Memory B cell (primary cell): ENCODE measurements at places on chromosomes 13 and 19.

GRCh38 chr19:23263870-23264590, 13.8 kb upstream of the ZNF724 start:
- no peak for DNase-seq

DNA sequence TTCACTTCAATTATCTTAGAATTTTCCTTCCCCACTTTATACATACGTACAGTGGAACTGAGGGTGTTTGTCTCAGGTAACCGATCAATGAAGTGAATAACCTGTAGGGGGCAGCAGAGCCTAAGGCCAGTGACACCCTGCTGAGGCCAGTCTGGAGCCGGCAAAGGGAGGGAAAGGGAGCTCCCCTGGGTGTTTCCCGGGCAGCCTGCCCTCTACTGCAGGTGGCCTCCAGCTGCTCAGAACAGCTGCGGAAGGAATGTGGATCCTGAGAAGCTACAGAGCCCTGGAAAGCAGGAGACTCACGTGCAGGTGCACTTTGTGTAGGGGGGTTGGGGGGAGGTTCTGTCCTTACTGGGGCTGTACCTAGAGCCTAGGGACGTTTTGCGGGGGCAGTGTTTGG, 832 bp upstream of the ZNF491 start:
- DNase-seq, result peak; percentile 77

DNA sequence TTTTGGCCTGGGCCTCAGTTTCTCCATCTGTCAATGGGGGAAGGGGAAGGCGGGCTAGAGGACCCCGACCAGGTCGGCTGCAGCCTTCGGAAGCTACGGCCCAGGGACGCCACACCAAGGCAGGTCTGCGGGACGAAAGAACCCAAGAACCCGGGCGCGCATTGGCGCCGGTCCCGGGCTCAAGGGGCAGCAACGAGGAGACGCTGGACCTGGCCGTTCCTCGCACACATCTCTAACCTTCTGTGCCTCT, 739 bp upstream of the ILF3 start:
- DNase-seq, result no peak

DNA sequence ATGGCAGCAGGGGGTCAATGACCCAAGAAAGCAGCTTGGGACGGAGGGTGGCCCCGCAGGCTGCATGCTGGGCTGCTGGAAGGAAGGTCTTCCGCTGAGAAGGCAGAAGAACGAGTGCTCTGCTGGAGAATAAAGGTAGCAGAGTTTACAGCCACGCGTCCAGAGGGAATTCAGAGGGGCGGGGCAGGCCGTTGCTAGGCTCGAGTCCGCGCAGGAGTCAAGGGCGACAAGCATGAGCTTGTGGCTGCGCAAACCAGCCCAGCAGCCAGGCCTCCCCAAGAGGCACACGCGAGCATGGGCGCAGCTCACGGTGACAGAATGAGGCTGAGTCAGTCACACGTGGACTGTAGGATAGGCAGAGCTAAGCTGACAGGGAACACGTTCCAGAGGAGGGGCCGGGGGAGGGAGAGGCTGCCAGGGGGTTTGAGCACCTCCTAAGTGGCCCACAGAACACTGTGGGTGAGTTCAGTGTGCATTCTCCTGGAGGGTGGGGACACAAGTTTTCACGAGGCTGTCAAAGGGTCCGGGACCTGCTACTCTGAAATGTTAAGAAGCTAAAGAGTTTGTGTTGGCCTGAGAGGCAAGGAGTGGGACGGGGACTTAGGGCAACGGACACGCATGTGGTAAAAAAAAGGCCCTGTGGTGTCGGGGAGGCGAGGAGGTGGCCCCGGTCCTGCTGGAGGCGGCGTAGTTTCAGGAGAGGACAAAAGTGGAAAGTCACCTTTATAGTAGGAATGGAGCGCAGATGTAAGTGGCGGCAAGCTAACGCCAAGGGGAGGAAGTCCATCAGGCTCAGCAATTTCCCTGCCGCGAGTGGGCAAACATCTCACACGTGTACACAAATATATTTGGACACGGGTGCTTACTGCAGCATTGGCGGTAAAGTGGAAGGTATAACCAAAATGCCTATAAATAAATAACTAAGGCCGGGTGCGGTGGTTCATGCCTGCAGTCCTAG, 17.7 kb downstream of the RFX2 start:
- DNase-seq, result no peak

GRCh38 chr19:41923045-41923788, 5.0 kb downstream of the ERFL start:
- DNase-seq, result no peak

DNA sequence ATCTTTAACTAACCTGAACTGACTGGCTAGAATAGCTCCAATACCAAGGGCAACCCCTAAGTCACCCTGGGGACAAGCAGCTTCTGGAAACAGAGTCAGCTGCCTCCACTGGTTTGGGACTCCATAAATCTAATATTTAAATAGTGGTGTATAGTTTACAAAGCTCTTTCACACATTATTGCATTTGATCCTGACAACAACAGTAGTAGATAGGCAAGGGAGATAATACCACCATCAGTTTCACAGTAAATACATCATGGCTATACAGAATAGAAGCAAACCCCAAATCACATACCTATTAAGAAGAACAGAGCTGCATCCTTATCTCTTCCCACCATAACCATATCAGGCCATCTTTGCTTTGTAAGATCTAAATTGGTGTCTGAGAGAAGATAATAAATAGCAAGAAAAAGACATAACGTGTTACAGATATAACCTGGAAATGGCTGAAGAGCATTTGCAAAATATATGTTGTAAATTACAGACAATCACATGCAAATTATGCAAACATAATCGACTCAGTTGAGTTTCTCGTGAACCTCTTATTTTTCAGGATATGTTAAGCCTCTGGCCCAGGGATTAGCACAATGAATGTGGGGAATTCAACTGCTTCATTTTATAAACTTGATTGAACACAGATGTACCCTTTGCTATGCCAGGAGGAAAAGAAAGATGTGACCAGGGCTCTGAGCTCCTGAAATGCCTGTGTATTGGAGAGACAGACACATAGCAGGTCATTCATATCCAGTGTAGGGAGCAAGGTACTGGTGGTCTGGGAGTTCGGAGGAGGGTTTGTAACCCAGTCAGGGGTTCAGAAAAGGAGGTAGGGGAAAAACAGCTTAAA, 142.5 kb downstream of the SLC7A1 start:
- DNase-seq, result no peak

DNA sequence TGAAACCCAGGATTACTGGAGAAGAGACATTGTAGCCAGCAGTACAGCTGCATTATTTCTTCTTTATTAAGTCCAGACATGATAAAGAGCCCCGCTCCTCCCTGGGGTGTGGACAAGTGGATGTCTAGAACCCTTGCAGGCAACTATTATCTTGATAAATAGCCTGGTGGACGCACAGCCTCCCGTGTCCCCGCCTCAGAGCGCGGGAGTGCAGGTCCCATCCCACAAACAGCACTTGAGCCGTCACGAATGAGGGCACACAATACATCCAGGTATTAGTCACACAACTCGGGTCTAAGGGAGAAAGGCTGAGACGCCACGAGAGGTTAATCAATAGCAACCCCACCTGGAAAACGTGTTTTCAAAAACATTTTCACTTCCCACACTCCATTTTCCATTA, 213.2 kb upstream of the SOX1 start:
- no peak for DNase-seq

- DNase-seq, result no peak
These were observed 16.1 kb upstream of the RASA3 start for GRCh38 chr13:114148521-114148855.

DNA sequence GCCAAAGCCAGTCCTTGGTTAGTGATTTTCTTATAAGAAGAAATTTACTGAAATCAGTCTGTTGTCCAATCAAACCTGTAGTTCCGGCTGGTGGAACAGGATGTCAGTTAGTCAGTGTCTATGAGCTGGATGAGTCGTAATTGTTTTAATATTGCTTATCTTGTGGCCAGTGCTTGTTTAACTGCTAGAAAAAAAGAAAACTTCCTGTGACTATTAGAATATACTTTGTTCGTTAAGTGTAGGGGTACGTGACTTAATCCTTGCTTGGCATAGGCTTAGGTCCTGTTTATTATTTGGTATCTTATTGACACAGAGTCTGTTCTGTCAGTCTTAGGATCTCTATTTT, 1484.8 kb upstream of the MIR17HG start:
- DNase-seq, result no peak

- no peak for DNase-seq
These were observed 5.0 kb downstream of the RNF113B start for GRCh38 chr13:98171900-98172589.

GRCh38 chr19:32567486-32567885, 13.5 kb upstream of the PDCD5 start:
- no peak for DNase-seq

- DNase-seq, result peak; percentile 15
These were observed 3.7 kb upstream of the ZNF329 start for GRCh38 chr19:58154287-58154678.

DNA sequence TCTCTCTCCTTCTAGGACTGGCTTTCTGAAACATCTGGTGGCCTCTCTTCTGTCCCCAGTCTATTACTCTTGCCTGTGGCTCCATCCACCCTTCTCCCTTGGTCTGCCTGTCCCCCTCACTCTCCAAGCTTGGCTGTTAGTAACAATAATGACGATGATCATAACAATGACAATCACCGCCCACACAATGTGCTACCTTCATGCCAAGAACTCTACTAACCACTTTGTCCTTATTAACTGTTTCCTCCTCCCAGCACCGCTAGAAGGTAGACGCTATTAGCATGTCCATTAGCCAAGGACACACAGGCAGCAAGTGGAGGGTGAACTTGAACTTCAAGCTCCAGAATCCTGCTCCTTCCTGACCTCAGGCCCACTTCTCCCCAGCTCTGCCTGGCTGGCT, 2.7 kb downstream of the GYS1 start:
- DNase-seq, result no peak

DNA sequence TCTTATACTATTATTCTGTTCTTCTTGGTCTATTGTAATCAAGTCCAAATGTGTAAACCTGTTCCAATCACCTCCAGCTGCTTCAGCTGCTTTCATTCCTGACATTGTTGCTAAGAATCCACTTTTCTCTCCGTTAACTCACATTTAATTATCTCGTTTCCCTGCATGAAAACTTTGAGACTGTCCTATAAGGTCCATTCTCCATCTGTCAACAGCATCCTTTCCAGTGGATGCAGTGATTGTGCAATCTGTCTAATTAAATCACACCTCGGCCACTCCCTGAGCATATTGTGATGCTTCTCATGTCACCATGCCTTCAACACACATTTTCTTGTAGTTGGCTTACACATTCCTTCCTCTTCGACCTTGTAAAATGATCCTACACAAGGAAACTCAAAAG, 1626.9 kb upstream of the SLC10A2 start:
- no peak for DNase-seq

GRCh38 chr13:100528353-100528752, 60.2 kb downstream of the GGACT start:
- no peak for DNase-seq

DNA sequence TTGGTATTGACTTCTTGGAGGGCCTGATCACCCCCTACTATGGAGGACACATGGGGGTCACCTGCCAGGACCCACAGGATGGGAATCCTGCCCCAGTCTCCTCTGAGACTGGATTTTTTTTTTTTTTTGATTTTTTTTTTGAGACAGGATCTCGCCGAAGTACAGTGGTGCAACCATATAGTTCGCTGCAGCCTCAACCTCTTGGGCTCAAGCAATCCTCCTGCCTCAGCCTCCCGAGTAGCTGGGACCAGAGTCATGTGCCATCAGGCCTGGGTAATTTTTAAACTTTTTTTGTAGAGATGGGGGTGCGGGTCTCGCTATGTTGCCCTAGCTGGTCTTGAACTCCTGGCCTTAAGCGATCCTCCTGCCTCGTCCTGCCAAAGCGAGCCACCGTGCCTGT, 14.2 kb upstream of the ADGRE5 start:
- no peak for DNase-seq

- DNase-seq, result no peak
These were observed 11.5 kb downstream of the CIB3 start for GRCh38 chr19:16161840-16162239.

DNA sequence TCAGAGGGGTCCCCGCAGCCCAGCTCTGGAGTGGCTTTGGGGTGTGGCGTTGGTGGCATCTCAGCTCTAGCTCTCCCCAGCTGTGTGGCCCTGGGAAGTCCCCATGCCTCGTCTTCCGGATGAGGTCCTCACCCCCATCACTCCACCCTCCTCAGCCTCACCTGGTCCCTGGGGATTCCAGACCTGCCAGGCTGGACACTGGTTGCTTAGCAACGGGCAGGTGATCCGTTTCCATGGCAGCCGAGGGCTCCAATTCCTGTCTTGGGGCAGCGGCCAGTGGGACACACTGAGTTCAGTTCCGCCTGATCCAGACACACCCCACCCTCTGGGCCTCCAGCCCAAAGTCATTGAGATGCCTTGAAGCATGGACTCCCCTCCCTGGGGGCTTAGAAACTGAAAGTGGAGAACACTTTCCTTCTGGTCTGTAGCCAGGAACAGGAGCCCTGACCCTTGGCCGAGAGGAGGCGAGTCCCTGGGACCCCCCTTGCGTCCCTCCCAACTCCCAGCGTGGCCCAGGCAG, 7.7 kb upstream of the MISP start:
- peak; percentile 39 for DNase-seq

DNA sequence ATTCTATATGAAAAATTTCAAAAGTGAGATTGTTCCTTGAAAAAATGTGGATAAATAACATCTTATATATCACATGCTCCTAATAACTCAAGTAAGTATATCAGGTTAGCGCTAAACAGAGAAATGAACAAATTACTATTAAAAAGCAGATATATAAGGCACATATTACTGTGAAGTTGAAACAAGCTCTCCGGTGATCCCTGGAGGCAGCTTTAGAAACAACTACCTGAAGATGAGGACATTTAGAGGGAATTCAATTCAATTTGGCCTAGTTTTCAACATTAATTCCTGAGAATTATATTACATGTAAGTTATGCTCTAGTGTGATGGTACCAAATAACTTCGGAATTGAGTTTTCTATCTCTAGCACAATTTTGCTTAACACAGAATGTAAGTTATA, 1373.6 kb upstream of the SPRY2 start:
- DNase-seq, result no peak

DNA sequence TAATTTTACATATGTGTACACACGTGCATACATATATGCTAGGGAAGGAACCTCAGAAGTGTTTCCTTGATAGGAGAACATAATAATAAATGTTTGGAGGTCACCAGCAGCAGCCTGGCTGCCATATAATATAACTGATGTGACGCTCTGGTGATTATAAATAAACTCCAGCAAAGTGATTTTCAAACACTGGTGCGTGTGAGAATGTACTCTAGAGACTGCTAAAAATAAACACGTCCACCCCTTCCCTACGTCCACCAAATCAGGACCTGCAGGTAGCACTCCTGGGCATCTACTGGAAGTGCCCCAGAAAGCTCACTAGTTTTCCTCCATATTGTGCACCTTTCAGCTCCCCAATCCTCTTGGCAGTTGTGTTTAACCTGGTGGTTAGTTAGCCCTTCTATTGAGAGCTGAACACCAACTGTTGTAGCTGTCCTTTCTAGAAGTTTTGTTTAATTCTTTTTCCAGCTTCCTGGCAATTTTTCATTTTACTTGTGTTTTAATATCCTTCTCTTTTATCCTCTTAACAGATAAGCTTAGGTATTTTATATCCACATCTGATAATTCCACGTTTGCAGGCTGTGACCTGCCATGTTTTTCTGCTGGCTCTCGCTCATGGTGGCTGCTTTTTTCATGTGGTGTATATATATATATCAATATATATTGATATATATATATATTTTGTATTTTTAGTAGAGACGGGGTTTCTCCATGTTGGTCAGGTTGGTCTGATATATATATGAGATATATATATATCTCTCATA, 13.0 kb downstream of the OPA3 start:
- DNase-seq, result no peak
